ENCODE measurements at places on chromosomes 1 and 21. TPM values are rescaled to one million over a fixed set of nuclear protein-coding genes. Genes with fewer than 3 reads are reported as not detected.

Gene TP73
- not detected for total RNA-seq

Gene RCSD1
- not detected for total RNA-seq

Gene SPOCD1
- 24.7 TPM for total RNA-seq

Gene ELAPOR1
- total RNA-seq: 0.33 TPM

Gene ACTL8
- not detected for total RNA-seq

Gene OLFML2B
- total RNA-seq: 12.9 TPM

Gene PLPP3
- 9.6 TPM for total RNA-seq

Gene PDC
- total RNA-seq: not detected

Gene SPRR1B
- not detected for total RNA-seq

Gene SLFNL1
- total RNA-seq: 0.13 TPM

Gene DNALI1
- total RNA-seq: 11.3 TPM

Gene CHAF1B
- total RNA-seq: 12.1 TPM

Gene CFAP107
- not detected for total RNA-seq
